ENCODE measurements at places on chromosomes 7 and 10.

DNA sequence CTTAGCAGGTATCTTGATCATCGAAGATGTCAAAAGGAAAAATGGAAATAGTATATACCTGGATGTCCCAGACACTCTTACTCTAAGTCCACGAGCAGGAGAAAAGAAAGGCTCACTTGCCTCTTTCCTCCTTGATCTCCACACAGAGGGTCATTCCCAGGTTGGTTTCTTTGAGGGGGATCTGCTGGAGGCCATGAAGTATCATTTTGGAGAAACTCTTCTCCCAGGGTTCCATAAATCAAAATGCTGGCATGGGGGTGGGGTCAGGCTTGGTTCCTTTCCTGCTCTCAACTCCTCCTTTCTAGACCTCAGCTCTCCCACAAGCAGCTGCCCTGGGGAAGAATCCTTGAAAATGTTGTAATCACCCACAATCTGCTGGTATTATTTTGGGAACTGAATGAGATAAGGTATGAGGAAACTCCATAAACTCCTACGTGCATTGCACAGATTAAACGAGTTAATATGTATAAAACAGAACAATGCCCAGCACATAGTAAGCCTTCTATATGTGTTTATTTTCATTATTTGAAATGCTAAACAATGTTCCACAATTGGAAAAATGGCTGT is 54.4 kb downstream of the PRKCQ start:
- no peak for DNase-seq

DNA sequence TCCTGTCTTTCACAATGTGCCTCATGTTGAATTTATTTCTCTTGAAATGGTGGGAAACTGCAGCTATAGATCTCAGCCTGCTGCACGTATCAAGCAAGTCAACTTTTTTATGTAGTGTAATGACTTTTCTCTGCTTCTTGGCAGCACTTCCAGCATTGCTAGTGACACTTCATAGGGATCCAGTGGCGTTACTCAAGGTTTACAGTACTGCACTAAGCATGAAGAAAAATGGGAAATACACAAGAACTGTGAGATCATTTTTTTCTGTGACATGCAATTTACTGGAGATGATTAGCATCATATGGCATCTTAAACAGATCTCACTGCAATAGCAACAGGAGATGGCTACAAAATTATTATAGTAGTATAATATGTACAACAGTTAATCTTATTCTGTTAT is 90.9 kb downstream of the POLR1F start:
- DNase-seq: no peak

GRCh38 chr7:114534953-114535352 is 120.3 kb downstream of the FOXP2 start:
- no peak for DNase-seq

DNA sequence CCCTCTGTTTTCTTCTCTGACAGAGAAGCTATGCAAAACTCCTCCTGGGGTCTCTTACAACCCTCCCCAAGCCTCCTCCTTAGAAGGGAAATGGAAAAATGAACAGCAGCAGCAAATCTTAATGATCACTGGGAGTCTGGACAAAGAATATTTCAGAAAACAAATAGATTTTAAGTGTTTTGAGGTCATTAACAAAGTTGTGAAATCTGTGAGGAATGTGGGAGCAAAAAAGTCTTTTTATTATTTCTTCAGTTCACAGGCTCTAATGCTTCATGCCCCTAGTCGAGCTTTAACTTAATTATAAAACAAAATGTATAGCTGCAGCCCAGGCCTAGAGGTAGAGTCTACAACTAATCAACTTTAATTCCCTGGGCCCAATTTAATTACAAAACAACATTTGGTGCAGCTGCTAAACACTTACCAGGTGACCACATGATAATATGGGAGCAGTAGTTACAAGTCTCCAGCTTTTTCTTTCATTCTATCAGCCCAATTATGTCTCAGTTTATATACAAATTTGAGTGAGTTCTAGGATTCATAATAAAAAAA is 293.2 kb downstream of the THSD7A start:
- no peak for DNase-seq

DNA sequence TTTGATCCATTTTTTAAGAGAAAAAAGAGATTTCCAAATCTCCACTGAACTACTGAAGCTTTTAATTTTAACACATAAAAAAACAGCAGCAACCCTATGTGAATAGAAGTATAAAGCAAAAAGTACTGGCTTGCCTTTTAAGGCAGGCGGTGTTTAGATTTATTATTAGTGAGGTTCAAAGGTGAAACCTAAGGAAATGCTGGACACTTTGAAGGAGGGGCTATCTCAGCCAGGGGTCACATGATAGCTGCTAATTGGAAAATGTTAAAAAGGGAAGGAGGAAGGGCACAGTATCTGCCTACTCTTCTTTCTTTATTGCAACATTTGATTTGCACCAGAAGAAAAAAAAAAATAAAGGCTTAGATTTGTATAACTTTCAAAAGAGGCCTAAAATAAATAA is 183.8 kb downstream of the SKAP2 start:
- no peak for DNase-seq

DNA sequence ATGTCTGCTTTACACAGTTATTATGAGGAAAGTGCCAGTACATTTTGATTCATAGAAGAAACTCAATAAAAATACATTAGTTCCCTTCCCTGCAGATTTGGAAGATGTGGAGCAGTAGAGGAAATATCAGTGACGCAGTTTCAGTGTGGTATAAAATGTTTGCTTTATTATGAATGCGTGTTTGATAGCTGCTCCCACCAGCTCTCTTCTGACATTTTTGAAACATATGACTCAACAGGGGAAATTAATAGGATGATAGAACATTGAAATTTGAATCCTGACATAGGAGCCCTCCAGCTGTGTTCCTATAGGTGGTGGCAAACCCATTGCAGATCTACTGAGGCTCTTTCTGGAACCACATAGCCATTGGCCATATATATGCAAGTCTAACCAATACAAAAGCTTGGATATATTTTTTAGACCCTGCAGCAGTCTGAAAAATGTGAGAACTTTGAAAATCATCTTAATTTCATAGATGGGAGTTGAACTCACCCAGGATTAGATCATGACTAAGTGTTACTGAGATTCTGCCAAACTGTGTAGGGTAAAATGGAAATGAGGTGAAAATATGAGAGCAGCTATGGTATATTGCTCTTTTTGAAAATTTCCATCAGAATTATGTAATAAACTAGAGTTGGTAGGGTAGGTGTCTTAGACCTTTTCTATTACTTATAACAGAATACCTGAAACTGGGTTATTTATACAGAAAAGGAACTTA is 47.8 kb downstream of the BZW2 start:
- no peak for DNase-seq

- no peak for DNase-seq
Observed at GRCh38 chr7:91314591-91315323, 50.5 kb downstream of the FZD1 start.

GRCh38 chr10:70791386-70792039 is 6.3 kb upstream of the TBATA start:
- DNase-seq: no peak

- no peak for DNase-seq
Observed at GRCh38 chr10:117132751-117133231, 5.3 kb downstream of the VAX1 start.

DNA sequence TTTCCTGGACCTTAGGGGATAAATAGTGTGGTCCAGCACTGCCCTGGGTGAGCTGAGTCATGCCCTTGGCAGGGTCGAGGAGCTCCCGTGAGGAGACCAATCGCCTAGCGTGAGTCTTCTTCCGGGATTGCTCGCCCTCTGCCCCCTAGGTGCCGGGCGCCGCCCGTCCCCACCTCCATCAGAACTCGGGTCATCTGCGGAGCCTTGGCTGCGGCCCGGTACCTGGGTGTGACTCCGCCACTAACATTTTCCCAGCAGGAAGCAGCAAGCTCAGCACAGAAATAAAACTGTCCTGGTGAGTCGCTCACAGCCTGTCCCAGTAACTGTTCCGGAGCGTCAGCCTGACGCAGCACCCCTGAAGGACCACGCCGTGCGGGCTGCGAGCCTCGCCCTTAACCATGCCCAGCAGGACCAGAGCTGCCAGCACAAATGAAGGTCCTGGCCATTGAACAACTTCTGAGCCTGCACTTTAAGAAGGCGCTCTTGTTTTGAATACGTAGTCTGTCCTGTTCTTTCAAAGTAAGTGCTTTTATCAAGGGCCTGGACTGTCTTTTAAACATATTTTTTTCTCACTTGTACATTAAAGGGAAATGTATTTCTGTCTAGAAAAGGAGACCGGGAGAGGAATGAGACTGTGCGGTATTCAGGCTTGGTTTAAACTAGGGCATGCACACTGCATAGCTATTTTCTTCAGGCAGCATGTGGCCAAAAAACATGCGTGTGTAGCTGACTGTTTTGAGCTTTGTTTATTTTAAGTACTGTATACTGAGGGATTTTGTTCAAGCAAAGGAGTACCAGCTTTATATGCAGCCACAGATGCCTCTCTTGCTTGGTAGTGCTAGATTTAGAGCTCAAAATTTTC is 136.7 kb downstream of the HECW1 start:
- no peak for DNase-seq

- no peak for DNase-seq
Observed at GRCh38 chr7:134191876-134192275, 64.7 kb downstream of the LRGUK start.

- DNase-seq: no peak
Observed at GRCh38 chr7:44559485-44559884, 14.2 kb downstream of the DDX56 start.

DNA sequence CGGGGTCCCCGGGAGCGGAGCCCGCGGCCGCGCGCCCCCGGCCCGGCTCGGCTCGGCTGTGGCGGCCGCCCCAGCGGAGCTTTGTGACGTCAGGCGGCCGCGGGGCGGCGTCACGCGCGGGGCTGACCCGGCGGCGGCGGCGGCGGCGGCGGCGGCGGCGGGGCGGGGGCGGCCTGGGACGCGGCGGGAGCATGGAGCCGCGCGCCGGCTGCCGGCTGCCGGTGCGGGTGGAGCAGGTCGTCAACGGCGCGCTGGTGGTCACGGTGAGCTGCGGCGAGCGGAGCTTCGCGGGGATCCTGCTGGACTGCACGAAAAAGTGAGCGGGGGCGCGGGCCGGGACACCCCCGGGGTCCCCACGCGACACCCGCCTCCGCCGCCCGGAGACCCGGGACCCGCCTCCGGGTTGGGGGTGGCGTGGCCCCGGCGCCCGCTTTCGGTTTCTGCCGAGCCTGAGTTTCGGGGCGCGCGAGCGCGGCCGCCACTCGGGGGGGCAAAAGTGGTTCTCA is at the start of gene PWWP2B:
Gene PWWP2B, plus strand, starts transcription at position 165 of the 506 bp plus-strand sequence. Its CDS starts 27 bp downstream, at position 192.
- peak; percentile 34 for DNase-seq

GRCh38 chr10:128220021-128220420 is 93.8 kb upstream of the MKI67 start:
- no peak for DNase-seq

DNA sequence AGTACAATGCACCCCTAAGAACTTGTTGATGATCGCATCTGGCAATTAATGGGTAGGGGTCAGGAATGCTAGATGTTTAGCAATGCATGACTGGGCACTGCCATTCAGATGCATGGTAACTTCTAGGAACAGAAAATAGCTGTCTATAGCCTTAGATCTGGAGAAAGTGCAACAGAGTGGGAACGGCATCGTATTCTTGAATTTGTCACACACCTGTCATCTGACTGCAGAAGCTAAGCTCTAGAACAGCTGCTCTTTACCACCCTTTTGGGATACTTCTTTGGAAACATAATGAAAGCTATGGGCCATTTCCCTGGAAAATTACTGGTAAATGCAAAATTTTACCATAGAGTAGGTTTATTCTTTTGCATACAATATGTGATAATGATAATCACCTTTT is 118.1 kb downstream of the SLC25A13 start:
- no peak for DNase-seq

DNA sequence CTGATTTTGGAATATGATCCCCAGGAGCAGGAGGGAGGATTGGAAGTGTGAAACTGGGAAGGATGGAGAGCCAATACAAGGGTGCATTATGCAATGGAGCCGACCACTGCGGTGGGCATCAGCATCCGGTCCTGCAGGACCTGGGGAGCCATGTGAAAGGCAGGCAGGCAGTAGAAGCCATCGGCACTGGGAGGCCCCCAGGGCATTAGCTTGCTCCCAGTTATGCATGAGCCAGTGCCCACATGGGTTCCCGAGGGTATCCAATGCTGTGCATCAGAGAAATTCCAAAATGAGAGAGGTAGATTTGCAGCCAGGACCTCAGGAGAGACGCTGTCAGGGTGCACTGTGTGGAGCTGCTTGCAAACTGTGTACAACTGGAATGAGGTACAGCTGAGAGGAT is 8.7 kb upstream of the KCP start:
- DNase-seq: no peak

GRCh38 chr7:26525398-26526264 is 234.0 kb downstream of the SNX10 start:
- DNase-seq: no peak

DNA sequence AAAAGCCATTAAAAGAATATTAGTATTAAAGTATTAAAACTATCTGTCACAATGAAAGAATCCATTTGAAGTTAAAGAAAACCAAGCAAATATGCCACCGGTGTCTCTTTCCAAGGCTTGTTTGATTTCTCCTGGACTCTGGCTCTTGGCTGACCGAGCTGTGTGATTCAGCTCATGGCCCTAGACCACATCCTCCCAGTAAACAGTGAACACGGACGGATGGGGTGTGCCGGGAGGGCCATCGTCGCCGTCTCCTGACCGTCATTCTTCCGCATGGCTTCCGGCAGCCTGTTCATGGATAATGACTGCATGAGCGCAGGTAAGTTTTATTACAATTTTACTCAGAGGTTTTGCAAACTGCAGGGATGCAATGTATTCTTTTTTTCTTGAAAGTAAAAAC is 218.5 kb downstream of the DNAJB6 start:
- DNase-seq: no peak

DNA sequence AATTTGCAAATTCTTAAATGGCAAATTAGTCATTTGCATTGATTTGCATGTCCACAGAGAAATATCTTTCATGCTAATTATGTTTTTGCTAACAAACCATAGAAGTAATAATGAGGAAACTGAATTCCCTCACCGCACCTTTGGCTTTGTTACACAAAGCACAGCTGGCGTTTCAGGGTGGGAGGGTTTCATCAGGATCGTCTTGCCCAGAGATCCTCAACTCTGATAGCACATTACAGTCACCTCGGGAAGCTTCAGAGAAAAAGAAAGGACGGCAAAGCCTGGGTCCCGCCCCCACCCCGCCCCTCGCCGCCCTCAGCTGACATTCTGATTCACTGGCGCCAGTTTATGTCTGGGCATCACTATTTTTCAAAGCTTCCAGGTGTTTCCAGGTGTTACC is 119.4 kb downstream of the PTPRN2 start:
- no peak for DNase-seq

GRCh38 chr7:2982831-2983230 is 60.8 kb downstream of the CARD11 start:
- peak; percentile 24 for DNase-seq

- DNase-seq: no peak
Observed at GRCh38 chr10:113108948-113109347, 158.9 kb downstream of the TCF7L2 start.
